ENCODE measurements at places on chromosomes 5 and 9. TPM values are rescaled to one million over a fixed set of nuclear protein-coding genes. Genes with fewer than 3 reads are reported as not detected.

Gene LSM11
- 4.8 TPM for total RNA-seq

Gene ITGA2
- 1.6 TPM for total RNA-seq

Gene SOHLH1
- not detected for total RNA-seq

Gene PDLIM4
- total RNA-seq: not detected

Gene LHX3
- total RNA-seq: not detected

DNA sequence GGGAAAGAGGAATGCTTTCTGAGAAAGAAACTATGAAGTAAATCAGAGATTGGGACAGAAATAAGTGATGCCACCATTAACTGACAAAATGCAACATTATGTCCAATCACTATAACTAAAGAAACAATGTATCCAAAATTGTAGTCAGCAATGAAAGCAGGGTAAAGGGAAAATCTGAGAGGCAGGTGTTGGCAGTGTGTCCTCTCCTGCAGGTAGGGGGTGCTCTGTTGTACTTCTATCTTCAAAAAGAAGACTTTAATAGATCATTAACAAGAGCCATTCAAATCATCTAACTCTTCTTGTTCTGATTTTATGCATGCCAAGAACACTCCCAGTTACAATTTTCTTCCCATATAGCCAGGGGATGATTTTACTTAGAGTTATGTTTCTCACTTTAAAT lies 1275.7 kb downstream of the PTPRD start:
- no peak overlapping the region for H3K4me3 ChIP-seq
- H3K36me3 ChIP-seq: no peaks in the 10 kb centered on the region
- no peak for DNase-seq
- H3K27me3 ChIP-seq: no peaks in the 10 kb centered on the region

- H3K27ac ChIP-seq: no peak overlapping the region
- peaks cover 56% of the 10 kb centered on the region for H3K36me3 ChIP-seq
- no peak for DNase-seq
Observed at GRCh38 chr5:80161165-80161564, 94.7 kb downstream of the SERINC5 start.

- no peaks in the 10 kb centered on the region for H3K36me3 ChIP-seq
- H3K4me3 ChIP-seq: no peak overlapping the region
- no peaks in the 10 kb centered on the region for H3K27me3 ChIP-seq
- no peaks in the 10 kb centered on the region for H3K4me1 ChIP-seq
Observed at GRCh38 chr5:175582697-175583096, 75.2 kb upstream of the HRH2 start.

DNA sequence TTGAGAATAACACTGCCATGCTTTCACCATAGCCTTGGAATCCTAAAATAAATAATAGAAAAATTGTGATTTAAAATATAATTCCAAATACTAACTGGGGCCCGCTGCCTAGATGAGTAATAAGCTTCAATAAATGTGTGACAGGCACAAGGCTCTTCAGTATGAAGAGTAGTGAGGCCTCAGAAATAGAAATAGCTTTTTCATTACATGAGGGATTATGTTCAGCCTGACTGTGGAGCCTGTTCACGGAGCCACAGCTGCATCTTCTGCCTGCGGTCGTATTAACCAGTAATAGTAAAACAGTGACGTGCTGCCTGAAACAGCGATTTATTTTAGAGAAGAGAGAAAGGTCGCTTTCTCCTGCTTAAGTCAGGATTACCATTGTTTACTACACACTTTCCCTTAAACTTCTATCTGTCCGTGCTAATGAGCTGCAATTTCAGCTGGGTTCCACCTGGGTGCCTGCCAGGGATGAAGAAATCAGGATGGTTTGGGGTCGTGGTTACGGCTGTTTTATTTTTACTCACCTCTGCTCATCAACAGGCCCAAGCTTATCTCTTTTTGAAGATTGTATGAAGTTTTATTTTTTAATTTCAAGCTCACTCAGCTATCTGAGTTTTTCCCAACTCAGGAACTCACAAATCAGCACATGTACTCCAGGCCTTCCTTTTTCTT lies 284.9 kb upstream of the WWC1 start:
- no peaks in the 10 kb centered on the region for H3K4me1 ChIP-seq
- H3K4me3 ChIP-seq: no peak overlapping the region
- H3K27me3 ChIP-seq: no peaks in the 10 kb centered on the region
- H3K27ac ChIP-seq: no peak overlapping the region
